ENCODE measurements at places on chromosomes 11 and 22.

GRCh38 chr22:30314915-30315314 lies 11.8 kb downstream of the TBC1D10A start:
- DNase-seq = no peak

GRCh38 chr11:96875712-96876111 lies 485.9 kb downstream of the JRKL start:
- DNase-seq = no peak

- no peak for DNase-seq
Observed at GRCh38 chr11:100562128-100562527, 125.0 kb upstream of the ARHGAP42 start.

DNA sequence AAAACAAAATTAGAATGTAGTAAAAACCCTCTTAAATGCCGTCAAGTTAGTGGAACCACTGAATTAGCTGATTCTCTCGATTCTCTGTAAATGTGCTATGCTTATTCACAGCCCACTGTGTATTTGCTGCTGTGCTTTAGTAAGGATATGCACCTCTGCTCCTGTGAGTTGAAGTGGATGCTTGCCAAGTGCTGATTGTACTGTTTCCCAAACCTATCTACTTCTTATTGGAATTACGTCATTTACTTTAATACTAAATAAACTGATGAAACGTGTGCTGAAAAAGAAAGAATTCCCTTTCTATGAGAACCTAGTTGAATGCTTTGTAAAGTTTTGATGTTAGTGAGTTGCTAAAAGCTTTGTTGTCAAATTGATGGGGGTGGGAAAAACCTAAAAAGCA lies 158.4 kb downstream of the LRRC4C start:
- DNase-seq = no peak

- DNase-seq = no peak
Observed at GRCh38 chr11:75011357-75011756, 22.6 kb downstream of the NEU3 start.

- no peak for DNase-seq
Observed at GRCh38 chr22:28031383-28031922, 112.4 kb upstream of the PITPNB start.

DNA sequence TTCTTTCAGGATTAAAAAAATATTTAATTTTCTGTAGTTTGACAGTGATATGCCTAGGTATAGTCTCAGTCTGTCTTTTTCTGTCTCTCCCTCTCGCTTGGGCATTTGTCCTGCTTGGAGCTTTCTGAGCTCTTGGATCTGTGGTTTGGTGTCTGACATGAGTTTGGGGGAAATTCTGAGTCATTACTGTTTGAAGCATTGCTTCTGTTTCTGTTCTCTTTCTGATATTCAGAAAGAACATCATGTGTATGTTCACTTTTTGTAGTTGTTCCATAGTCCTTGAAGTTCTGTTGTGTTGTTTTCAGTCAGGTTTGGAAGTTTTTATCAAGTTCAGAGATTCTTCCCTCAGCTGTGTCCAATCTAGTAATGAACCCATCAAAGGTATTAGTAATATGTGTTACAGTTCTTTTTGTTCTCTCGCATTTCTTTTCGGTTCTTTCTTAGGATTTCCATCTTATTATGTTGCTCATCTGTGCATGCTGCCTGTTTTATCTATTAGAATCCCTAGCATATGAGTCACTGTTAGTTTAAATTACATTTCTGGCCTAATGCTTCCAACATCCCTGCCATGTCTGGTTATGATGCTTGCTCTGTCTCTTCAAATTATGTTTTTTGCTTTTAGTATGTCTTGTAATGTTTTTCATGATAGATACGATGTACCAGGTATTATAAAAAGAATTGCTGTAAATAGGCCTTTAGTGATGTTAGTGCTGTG lies 48.4 kb downstream of the DDX10 start:
- no peak for DNase-seq

GRCh38 chr11:11125618-11126017 lies 227.4 kb downstream of the CSNK2A3 start:
- no peak for DNase-seq

GRCh38 chr22:19853058-19853878 lies 1.4 kb downstream of the GNB1L start:
- DNase-seq = no peak

DNA sequence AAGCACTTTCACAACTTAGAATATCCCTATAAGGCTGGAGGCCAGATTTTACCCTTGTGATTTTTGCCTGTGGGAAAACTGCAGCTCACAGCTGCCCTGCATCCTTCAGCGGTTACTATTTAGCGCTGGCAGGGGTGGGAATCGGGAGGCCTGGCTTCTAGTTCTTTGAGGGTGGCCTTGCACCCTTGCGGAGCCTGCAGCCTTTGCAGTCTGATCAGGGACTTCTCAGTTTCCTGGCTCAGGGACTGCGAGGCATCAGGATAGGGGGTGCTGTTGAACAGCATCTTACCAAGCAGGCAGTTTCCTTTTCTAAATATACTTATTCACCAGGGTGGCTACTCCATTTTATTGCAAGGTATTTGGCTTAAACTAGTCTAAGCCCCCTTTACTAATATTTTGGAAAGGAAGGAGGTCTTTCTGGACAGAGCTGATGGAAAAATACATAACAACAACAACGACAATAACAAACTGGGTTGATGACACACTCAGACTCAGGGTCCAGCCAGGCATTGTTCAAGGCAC lies 2.9 kb upstream of the APOA1 start:
- DNase-seq = no peak

DNA sequence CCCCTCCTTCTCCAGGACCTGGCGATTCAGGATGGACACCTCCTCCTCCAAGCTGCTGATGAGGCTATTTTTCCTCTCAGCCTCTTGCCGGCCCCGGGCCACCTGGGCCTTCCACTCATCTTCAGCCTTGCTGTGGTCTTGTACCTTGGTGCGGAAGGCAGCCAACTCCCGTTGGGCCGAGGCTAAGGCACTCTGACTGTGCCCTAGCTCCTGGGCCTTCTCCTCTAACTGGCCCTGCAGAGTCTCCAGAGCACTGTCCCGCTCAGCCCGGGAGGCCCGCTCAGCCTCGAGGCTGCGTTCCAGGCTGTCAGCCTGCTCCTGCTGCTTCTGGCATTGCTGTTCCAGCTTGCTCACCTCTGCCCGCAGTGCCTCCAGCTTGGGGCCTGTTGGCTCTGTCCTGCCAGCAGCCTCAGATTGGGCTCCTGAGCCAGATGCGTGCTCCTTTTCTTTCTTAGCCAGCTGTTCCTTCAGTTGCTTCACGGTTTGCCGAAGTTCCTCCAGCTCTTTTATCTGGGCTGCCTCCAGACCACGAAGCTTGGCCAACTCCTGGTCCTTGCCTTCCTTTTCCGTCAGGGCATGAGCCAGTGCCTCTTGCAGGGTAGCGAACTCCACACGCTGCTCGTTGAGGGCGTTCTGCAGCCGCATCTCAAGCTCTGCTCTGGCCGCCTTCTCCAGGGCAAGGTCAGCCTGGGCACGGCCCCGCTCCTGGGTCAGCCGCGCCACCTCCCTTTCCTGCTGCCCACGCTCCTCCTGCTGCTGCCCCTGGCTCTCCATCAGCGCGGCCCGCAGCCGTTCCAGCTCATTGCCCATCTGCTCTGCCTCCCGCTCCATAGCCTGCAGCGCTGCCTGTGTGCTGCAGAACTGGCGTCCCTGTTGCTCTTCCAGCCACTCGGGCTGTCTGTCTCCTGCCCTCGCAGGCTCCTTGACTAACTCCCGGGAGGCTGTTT lies 15.3 kb downstream of the IL18BP start:
- DNase-seq = no peak

DNA sequence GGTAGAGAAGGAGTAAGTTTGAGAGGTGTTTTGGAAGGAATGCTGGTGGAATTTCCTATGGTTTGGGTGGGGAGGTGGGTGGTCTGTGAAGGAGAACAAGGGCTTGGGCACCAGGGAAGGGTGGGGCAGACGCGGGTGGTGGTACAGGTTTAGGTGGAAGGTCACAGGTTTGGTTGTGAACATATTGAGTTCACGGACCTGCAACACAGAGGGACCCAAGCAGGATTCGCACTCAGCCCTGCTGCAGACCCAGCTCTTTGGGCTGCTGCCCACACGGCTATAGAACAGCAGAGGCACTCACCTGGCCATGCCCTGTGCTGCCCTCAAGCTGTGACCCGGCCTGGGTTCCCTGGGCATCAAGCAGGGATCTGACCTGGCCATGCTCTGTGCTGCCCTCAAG lies 33.5 kb upstream of the EMID1 start:
- no peak for DNase-seq

GRCh38 chr11:13317293-13318080 lies 39.9 kb downstream of the BMAL1 start:
- no peak for DNase-seq

- DNase-seq = no peak
Observed at GRCh38 chr11:13972043-13972910, 9.8 kb downstream of the SPON1 start.

DNA sequence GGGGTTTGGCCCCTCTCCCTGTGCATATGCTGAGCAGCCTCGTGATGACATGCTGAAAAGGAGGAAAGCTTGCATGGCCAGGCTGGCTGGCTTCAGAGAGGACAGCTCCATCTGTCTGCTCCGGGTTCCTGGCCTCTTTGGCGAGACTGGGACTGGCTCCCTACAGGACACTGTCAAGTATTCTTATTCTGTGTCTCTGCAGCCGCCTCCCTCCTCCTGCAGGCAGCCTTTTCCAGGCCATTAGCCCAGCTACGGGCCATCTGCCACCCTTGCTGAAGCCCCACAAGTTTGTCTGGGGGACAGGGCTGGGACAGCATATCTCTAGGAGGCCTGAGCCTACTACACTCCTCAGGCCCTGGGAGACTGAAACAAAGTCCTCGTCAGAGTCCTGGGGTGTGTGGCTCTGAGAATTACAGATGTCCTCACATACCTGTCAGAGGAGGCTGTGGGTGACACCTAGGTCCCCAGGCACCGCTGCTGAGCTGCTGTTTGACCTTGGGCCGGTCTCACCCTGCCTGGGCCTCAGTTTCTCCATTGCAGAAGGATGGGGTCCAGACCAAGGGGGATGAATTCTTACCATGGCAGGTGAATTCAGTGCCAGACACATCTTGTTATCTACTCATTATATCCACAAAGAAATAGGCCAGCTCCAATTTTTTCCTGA lies 11.0 kb downstream of the MRGPRG start:
- DNase-seq = no peak

DNA sequence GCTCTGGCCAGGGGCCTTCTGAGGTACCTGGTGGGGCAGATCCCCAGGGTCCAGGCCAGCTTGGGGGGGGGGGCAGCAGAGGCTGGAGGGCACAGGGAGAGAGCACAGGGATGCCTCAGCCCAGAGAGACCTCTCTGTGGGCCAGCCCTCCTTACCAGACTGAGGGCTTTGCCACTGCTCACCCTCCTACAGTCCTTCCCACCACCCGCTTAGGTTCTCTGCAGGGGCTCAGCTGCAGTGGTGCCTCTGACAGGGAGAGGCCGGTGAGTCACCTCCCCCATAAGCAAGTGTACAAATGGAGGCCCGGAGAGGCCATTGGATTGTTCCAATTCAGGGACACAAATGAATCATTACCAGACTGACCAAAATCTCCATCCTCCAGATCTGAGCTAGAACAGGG lies 68.1 kb upstream of the LMO1 start:
- no peak for DNase-seq

- no peak for DNase-seq
Observed at GRCh38 chr11:59336931-59337330, 21.8 kb upstream of the OR5AN1 start.

DNA sequence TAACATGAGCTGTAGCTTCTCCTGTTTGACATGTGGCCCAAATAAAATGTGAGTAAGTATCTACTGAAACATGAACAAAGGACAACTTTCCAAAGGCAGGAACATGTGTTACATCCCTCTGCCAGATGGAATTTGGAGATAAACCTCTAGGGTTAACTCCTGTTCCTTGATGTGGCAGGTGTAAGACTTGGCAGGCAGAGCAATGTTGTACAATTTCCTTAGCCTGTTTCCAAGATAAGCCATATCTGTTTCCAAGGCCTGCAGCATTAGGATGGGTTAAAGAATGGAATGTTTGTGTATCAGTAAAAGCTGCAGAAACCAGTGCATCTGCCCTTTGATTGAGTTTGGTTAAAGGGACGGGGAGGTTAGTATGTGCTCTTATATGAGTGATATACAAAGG lies 8.8 kb upstream of the DNAJB13 start:
- no peak for DNase-seq

DNA sequence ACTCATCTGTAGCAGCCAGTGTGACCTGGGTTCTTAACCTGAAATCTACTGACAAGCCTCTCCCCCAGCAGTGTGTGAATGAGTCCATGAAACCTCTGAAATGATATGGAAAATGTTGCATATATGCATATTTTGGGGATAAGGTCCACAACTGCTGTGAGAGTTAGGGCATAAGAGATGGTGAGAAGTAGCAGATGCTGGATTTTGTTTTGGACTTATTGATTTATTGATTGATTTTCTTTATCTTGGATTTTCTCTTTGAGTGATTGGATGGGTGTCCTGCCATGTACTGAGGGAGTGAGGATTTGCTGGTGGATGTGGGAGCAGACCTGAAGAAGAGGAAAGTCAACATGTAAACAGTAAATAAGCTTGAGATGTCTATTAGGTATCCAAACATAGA lies 211.4 kb upstream of the SORL1-AS1 start:
- DNase-seq = no peak

DNA sequence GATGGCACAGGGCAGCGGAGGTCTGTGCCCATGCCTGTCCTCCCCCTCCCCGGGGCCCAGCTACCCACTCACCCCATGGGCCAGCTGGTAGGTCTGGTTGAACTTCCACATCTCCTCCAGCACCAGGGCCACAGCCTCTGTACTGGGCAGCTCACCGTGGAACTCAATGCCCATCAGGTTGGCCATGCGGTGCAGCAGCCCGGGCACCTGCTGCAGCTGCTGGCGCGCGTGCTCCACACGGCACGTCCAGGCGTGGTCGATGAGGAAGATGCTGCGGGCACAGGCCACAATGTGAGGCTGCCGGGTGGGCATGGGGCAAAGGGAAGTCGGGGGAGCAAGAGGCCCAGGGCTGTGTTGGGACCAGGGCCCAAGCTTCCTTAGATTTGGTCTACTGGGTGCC lies 6.3 kb downstream of the TTLL12 start:
- no peak for DNase-seq

- DNase-seq = no peak
Observed at GRCh38 chr11:81963018-81963417, 770.6 kb downstream of the FAM181B start.

GRCh38 chr11:33775832-33776470 lies 1.6 kb upstream of the FBXO3 start:
- no peak for DNase-seq

DNA sequence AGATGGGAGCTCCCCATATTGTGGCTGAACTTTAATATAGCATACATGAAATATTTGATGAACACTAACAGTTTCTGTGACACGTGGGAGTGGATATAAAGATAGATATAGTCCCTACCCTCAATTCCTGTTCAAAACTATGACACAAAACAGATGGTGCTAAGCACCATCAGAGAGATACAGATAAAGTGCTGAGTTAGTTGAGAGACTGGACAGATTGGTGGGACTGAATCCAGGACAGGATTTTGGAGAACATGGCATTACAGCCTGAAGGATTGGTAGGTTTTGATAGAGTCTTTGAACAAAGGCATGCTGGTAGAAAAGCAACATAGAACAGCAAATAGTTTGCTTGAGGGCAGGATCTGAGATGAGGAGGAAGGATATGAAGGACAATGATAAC lies 215.1 kb upstream of the SORL1-AS1 start:
- no peak for DNase-seq

Data from stimulated activated CD4-positive, alpha-beta T cell treated with anti-CD3 and anti-CD28 coated beads, TNF-alpha, amount 100 ng/mL, for 24 hours (primary cell).